ENCODE measurements at places on chromosomes 11 and 22.

DNA sequence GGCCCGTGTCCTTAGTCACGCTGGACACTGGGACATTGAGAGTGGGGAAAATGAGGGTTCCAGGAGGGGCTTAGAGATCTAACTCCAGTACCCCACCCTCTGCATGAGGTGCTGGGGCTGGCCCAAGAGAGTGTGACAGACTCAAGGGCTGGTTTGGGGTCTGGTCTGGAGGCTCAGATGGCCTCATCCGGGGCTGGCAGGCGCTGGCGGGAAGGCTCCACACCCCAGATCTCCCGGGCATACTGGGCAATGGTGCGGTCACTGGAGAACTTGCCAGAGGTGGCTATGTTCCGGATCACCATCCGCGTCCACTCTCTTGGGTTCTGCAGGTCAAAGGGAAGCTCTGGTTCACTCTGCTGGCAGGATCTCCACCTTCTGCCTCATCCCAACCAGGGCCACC lies 2.5 kb upstream of the RASGRP2 start:
- no peak for DNase-seq

GRCh38 chr11:30002157-30002785 lies 14.6 kb downstream of the KCNA4 start:
- DNase-seq = no peak

DNA sequence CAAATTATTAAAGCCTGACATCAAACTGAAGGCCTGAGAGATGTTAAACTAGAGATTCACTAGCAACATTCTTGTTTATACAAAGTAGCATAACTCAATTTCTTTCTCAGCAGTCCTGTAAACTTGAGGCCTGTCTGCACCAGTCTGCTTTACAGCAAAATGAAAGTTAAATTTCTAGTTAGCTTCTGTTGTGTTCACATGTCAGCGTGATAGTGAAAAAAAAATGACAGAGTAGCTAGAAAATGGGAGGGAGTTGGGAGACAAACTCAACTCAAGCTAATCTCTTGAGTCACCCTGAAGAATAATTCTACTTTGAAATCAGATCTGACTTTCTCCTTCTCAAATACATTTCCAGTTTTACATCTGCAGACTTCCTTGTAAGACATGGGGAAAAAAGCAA lies 6.5 kb downstream of the RBFOX2 start:
- DNase-seq = no peak

DNA sequence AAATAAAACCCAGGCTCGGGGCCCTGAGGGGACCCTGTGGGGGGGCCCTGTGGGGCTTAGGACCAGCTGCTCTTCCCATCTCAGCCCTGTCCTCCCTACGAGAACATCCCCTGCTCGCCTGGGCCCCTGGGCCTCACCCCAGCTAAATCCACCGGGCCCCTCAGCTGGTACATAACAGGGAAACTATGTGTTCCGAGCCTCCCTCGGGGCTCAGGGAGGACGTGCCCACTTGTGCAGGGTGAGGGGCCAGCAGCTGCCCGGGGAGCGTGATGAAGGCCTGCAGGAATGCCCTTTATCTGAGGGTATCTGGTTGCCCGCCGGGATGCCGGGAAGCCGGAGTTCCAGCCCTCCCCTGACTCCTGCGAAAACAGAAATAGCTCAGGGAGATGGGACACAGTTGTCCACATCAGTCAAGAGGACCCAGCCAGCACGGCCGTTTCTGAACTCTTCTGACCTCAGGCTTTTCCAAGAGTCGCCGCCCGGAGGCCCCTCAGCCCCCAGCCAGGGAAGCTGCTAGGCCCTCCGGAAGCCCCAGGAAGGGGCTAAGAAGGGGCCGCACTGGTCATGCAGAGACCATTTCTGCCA lies 20.6 kb downstream of the MRPL23 start:
- DNase-seq = no peak

DNA sequence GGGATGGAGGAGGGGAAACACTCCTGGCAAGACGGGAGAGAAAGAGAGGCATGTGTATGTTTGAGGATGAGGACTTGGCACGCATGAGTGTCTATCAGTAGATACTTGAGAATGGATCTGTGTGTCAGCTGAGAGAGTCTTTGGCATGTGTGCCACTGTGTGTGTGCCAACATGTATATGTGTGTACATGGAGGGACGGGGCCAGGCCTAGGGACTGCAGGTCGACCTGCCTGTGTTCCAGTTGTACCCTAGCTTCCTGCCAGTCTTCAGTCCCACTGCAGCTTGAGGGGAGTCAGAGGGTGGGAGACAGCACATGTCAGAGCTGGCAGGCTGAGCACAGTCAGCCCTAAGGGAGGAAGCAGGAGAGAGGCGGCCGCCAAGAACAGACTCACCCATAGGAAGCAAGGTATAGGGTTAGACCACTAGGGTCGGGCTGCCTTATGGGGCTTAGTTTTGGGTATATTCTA lies 5.6 kb downstream of the CLCF1 start:
- no peak for DNase-seq

GRCh38 chr11:128210148-128210940 lies 377.0 kb downstream of the ETS1 start:
- no peak for DNase-seq
